ENCODE measurements at places on chromosomes 2 and 18.
A peak's percentile ranks its signal among the peaks of the same experiment; 100 is the strongest.

DNA sequence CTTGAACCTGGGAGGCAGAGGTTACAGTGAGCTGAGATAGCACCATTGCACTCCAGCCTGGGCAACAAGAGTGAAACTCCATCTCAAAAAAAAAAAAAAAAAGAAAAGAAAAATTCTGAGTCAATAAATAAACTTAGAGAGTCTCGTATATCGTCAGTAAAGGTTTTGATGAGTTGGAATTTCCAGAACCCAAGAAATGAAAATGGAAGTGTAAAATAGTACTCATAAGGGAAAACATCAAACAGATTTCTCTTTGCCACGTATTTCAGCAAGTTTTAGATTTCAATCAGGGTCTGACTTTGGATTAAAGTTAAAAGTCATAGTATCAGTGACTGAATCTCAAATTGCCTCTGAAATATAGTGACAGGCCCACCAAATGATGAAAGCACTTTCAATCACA is 71.4 kb upstream of the SPOPL start:
- DNase-seq = no peak

- DNase-seq = no peak
These were observed 1002.5 kb upstream of the FAM98A start for GRCh38 chr2:34601561-34601960.

DNA sequence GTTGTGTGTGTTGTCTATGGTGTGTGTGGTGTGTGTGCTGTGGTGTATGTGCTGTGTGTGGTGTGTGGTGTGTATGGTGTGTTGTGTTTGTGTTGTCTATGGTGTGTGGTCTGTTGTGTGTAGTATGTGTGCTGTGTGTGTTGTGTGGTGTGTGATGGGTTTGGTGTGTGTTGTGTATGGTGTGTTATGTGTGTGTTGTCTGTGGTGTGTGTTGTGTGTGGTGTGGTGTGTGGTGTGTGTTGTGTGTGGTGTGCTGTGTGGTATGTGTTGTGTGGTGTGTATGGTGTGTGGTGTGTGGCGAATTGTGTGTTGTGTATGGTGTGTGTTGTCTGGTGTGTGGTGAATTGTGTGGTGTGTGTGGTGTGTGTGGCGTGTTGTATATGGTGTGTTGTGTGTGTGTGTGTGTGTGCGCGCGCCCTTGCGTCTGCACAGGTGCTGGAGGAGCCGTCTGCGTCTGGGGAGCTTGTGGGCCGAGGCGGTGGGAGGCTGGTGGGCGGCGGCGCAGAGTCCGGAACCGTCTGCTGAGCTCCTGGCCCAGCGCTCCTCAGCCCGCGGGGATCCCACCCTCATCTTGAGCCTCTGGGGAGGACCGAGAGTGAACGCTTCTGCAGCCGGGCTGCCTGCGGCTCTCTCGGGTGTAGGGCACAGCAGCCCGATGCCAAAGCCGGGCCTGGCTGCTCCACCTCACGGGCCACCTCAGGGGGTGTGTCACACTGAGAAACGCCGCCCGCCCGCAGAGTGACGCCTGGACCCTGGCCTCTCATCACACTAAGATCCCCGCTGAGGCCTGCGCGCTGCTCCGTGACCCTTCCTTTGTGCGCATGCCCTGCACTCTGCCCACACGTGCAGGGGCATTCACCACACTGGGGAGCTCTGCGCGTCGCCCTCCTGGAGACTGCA is 8.8 kb upstream of the ADI1 start:
- no peak for DNase-seq

- DNase-seq = no peak
These were observed 436.2 kb downstream of the SUCLG1 start for GRCh38 chr2:84022810-84023431.

GRCh38 chr18:10877987-10878386 is 271.4 kb downstream of the PIEZO2 start:
- DNase-seq = no peak

DNA sequence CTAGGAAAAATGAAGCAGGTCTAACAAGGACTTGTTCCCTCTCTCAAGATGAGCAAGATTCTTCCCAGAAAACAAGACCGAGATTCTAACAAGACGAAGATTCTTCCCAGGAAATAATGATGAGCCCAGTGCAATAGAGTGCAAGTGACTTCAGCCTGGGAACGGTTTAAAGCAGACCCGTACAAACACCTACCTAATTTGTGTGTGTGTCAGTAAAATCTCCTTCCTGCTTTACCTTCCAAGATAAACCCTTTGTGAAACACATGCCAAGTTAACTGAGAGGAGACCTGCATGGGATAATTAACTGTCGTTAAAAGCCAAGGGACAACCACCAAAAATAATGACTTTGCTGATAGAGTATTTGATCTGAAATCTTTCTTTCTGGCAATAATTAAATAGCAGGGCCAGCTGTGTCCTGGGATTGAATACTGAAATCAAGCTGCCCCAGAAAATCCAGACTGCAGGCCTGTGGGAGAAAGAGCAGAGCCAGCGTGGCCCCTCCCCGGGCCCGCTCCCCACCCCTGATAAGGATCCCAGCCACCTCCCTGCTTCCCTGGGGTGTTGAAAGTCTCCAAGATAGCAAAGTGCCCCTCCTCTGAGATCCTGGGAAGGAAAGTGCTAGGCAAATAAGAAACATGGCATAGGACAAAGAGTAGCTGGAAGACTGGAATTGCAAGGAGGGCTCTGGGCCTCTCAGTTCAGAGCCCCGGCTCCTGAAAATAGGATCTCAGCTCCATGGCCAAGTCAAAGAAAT is 145.5 kb downstream of the CYP26B1 start:
- peak; percentile 34 for DNase-seq

- DNase-seq = no peak
These were observed 217.8 kb downstream of the OSR1 start for GRCh38 chr2:19140463-19141208.

GRCh38 chr2:107989445-107989844 is 3.1 kb downstream of the SLC5A7 start:
- no peak for DNase-seq

- no peak for DNase-seq
These were observed 279.6 kb downstream of the TXNL1 start for GRCh38 chr18:56358608-56359280.

- DNase-seq = peak; percentile 52
These were observed 64.3 kb downstream of the ACKR3 start for GRCh38 chr2:236633775-236634560.

All from right atrium auricular region (tissue), 2 donors.